ENCODE measurements at places on chromosomes 7 and 10. TPM values are rescaled to one million over a fixed set of nuclear protein-coding genes. Genes with fewer than 3 reads are reported as not detected.

DNA sequence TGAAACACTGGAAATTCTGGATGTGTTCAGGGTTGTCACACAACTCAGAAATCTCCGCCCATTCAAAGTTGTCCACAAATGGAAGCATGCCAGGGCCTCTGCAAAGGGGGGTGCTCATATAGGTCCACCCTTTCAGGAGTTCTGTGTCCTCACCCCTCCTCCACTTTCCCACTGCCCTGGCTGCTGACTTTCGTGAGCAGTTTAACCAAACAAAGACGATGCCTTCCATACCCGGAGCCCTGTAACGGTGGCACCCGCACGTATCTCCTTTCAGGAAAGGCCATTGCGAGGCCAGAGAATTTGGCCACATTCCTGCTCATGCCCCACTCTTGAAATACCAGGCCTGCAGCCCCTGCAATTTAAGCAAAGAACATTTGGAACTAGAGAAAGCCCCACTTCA lies 1.4 kb downstream of the CPXM2 start:
- peak; percentile 23 for DNase-seq

DNA sequence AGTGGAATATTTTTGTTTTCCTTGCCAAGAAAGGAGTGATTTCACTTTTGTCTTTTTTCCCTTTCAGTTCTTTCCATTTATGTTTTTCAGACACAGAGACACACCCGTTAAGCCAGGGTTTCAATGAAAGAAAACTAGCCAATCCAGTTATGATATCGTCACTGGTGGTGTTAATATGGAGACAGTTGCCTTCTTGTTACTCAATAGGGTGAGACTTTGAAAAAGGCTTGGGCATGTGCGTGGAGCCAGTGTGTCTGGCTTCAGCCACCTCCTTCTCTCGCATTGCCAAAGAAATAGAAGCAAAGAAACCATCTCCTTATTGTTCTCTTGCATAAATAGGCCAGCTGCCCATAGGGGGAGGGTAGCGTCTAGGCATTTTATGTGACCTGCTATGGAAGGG lies 84.1 kb upstream of the DLX6 start:
- DNase-seq, result no peak

DNA sequence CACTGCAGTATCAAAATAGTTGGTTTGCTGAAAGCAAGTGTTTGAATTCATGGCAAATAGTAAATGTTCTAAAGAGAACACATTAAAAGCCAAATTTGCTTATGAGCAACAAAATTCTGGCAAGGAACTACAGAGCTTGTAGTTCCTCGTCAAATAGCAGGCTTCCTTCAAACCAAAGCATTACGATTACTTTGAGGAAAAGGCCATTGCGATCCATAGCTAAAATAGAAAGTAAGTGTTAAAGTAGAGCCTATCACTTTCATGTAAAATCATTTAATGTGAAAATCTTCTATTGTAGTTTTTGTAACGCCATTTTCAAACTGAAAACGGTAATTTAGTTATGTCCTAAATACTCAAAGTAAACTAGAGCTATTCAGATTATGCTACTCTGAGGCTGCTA lies 20.1 kb downstream of the CACNA2D1 start:
- no peak for DNase-seq

GRCh38 chr7:93228302-93228701 lies 2.0 kb upstream of the HEPACAM2 start:
- no peak for DNase-seq

DNA sequence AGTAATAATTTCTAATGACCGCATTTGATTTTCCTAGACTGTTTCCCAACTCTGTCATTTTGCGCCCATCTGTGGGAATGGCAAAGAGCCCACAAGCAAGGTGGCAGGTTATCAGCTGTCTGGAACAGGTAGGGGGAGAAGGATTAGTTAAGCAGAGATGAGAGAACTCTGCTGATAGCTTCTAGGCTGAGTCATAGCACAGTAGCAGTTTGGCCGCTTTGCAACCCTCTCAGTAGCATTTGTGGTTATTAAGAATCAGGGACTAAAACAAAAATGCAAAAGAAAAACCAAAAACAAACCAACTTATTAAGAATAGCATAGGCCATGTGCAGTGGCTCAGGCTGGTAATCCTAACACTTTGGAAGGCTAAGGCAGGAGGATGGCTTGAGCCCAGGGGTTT lies 602.7 kb upstream of the SORCS1 start:
- no peak for DNase-seq

DNA sequence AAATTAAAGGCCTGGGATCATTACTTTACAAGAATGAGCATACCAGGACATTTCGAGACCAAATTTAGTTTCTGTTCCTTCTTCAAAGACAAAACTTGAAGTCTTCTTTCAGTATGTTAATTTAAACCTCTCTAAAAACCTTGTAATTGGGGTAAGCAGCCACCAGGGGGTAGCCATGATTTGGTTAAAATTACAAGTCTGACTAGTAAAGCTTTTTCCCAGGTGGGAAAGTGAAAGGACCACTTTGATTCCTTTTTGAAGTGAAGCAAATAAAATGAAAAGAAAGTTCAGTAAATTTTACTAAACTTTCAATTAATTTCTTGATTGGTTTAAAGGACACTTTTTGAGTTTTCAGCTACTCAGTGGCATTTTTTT lies 294.3 kb downstream of the BBS9 start:
- no peak for DNase-seq

DNA sequence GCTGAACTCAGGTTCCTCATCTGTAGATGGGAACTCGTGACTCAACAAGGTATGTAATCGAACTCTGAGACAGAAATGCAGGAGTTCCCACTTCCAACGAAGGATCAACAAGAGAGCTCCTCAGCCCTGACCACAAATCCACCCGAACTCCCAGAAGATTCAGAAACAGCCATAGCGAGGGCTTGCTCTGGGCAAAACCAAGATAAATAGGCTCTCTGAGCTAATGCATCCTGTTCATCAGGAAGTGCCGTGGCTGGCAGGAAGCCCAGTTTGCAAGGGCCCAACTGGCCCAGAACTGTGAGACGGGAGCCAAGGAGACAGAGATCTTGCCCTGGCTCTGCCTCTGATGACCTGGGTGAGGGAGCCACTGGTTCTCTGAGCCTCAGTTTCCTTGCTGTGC lies 141.7 kb upstream of the PFKP start:
- DNase-seq, result peak; percentile 81

DNA sequence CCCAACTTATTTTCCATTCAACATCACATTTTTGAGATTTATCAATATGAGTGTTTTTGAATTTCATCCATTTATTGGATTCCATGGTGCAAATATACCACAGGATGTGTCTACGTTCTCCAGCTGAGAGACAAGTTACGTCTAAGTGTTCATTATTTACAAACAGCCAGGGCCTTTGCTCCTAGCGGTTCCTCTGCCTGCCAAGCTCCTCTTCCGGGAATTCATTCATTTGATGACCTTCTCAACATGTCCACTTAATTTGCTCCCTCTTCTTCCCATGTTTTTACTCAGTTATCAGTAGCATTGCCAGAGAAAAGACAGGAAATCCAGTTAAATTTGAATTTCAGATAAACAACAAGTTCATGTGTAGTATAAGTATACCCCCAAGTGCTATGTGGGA lies 321.7 kb downstream of the PRPF18 start:
- no peak for DNase-seq

DNA sequence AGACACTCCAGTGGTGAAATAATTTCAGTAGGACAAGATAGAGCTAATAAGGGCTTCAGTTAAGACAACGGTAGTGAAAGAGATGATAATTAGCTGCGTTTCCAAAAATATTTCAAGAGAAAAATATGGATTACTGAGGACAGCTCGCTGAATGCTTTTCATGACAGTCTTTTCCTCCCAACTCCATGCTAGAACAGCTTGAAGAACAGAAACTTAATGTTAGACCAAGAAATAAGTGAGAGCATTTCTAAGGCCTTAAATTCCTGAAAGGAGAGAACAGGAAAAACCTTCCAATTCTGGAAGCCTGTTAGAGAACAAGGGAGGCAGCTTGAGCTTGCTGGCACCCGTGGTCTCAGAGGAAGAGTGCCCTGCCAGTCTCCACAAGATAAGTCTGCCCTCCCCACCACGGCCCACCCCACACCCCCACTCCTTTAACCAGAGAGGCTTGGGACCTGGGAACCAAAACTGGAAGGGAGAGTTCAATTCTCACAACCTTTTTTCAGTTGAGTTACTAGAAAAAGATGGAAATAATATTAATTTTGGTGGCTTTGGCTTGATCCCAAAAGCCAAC lies 1148.0 kb upstream of the CELF2 start:
- DNase-seq, result no peak

GRCh38 chr10:79374312-79375191 lies 27.3 kb downstream of the PPIF start:
- DNase-seq, result peak; percentile 92

GRCh38 chr10:60439641-60440040 lies 50.0 kb upstream of the ANK3 start:
- DNase-seq, result no peak

The TACR2 gene
- total RNA-seq, result 0.46 TPM

The MARCHF5 gene
- 29.4 TPM for total RNA-seq

Data from right cardiac atrium (tissue), 5 donors.